Esophagus squamous epithelium (tissue), 5 donors: ENCODE measurements at places on chromosomes 1 and 21.

DNA sequence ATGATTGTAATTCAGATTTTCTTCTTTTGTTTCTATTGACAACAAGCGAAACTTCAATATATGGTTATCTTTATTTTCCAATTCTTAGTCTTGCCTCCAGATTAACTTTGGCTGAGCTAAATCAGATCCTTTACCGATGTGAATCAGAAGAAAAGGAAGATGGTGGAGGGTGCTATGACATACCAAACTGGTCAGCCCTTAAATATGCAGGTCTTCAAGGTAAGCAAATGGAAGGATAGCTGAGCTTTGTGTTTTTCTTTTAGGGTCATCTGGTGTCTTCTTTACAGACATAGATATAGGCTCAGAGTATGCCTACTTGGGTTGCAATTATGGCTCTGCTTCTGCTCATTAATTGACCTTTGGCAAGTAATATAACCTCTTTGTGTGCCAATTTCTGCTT, 37.7 kb downstream of the AGL start:
- no peak for DNase-seq

DNA sequence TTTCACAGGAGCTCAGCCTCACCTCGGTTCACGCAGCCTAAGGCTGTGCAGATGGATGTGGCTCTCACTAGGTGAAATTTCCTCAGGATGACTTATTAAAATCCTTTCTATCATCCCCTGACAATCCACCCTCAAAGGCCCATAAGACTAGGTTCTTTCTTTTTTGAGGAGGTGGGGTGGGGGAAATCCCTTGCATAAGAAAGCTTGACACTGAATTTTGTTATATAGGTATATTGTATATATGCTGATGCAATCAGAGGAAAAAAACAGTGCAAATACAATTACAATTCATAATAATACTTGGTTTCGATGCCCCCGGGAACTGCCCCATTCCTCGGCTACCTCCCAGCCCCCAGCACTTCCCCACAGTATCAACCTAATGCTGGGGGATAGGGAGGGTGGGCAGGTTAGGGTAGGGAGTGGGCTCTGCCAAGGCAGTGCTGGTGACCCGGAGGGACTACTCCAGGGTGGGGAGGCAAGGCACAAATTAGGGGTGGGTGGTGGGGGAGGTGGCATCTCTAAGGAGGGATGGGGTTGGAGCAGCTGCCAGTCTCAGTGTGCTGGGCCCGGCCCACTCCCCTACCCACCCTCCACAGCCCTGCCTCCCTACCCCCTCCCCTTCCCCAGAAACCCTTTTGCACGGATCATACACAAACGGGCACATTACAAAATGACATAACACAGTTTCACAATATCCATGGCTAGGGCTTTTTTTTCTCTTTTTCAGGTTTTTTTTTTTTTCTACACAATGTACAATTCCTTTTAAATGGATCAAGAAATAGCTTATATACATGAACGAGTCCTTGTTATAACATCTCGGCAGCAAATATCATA, 30.9 kb downstream of the SLC27A3 start:
- DNase-seq, result no peak

DNA sequence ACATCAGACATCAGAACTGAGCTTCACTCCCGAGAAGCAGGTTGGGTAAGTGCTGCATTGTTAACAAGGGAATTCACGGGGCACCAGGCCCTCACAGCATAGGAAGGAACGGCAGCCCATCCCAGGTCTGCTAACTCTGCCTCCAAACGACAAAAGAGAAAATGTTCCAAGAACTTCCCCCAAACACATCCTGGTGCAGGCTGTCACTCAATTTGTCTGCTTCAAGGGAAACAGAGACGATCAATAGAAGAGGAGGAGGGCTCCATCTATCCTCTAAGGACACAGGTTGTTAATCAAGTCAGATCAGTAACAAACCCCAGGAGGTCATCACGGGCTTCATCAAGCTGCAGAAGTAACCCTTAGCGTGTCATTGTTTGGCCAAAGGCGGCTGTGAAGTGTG, 3.5 kb upstream of the TSPEAR start:
- DNase-seq, result no peak

- DNase-seq, result no peak
These were observed 163.5 kb downstream of the RYR2 start for GRCh38 chr1:237205400-237206064.

GRCh38 chr1:200992382-200993048, 31.0 kb downstream of the KIF21B start:
- no peak for DNase-seq

DNA sequence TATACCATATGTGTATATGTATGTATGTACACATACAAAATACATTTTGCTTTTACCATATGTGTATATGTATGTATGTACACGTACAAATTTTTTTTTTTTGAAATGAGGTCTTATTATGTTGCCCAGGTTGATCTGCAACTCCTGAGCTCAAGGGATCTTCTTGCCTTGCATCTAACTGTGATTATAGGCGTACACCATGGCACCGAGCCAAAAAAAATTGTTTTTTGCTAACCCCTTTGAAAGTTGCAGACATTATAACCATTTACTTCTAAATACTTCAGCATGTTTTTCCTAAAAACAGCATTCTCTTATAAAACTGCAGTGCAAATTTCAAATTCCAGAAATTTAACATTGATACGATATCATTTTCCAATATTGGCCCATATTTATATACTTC, 147.0 kb downstream of the POU2F1 start:
- no peak for DNase-seq

DNA sequence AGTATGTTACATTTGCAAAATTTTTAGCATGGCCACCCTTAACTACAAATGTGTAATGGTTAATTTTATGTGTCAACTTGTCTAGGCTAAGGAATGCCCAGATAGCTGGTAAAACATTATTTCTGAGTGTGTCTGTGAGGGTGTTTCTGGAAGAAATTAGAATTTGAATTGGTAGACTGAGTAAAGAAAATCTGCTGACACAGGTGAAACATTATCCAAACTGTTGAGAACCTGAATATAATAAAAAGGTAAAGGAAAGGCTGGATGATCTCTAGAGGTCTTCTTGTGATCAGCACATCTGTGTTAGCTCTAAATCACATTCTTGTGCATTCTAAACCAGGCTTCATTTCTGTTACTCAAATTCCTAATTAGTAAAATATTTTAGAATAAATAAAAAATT, 100.8 kb downstream of the UCHL5 start:
- DNase-seq, result no peak

DNA sequence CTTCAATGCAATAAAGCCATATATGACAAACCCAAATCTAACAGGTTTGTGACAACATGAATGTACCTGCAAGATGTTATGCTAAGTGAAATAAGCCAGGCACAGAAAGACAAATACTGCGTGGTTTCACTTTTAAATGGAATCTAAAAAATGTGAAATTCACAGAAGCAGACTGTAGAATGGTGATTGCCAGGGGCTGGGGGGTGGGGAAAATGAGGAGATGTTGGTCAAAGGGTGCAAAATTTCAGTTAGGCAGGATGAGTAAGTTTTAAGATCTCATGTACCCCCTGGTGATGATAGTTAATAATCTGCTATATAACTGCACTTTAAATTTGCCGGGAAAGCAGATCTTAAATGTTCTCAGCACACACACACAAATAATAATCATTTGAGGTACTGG, 160.5 kb downstream of the PTBP2 start:
- no peak for DNase-seq

DNA sequence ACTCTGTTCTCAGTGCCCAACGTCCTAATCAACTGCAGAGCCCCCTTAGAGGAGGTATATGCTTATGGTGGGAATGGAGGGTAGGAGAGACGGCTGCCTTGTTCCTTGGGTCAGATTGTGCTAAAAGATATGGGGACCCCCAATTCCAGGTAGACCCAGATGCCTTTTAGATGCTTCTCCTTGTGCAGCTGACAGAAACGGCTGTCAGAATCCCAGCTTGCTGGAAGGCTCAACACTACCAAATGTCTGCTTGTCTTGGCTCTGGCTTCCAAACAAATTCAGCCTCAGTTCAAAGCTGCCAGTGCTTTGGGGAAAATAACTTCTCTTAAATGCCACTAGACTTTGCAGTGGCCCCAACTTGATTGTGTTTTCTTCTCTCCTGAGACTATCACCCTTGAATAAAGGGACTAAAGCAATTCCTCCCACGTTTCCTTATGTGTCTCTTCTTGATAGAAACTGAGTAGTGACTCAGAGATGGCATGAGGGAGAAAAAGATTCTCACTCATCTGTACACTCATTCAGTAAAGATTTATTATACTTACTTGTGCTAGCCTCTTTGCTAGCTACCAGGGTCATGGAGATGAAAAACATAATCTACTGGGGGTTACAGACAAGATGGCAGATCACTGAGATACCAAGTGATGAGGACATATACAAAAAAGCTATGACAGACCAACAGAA, 3.4 kb upstream of the RNF19B start:
- no peak for DNase-seq

DNA sequence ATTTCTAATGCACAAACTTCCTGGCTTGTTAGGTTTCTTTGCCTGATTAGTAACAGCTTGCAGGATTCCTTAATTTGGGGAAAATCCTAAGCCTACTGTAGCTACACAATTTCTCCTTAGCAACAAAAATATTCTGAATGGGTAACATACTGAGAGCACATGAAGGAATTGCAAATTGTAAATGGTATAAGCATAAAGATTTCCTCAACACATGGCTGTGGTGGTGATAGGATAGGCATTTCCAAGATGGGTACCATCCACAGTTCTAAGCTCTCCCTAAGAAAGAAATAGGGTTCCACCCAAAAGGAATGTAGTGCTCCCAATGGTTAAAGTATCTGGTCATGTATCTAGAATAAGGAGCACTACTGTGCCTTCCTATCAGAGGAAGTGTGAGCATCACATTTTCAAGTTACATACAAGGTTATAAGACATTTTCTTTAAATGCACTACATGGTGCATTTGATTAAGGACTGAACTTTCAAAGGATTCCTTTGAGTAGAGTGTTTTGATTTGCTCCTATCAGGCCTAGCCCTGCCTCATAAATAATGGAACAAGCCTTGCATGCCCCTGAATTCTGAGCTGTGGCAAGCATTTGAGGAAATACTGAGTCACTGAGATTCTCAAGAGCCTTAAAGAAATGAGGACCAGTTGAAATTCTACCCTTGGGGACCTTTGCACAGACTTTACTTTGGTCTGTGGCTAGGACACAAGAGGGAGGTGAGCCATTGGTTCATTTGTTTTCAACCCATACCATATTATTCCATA, 286.4 kb downstream of the PTBP2 start:
- DNase-seq, result no peak

GRCh38 chr1:241275981-241276380, 81.0 kb downstream of the RGS7 start:
- no peak for DNase-seq

DNA sequence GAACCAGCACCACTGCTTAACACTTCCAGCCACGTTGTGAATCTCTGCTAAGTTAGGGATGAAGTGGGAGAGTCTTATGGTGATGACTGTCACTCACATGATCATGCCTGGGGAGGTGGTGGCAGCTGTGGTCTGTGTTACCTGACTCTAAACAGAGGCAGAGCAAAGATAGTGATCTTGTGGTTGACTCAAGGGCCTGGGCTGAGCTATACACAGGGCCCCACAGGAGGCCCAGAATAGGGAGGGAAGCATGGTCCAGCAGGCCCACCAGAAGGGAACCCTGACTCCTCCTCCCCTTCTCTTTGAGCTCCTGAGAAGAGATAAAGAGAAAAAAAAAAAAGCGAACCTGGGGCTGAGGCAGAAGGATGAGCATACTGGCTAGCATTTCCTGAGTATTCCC, 55.0 kb downstream of the PLXNA2 start:
- DNase-seq, result no peak

DNA sequence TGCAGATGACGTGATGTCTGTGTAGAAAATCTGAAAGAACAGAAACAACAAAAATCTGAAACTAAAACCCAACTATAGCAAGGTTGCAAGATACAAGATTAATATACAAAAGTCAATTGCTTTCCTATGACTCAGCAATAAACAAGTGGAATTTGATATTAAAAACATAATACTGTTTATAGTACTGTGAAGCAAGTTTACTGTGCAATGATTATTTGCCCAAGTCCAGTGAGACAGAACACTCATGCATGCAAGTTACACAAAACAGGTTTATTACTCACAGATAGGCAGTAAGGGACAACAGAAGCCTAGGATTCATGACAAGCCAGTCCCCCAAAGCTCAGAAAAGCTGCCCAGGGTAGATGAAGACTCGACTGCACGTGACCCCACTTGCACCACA, 62.4 kb upstream of the RAB4A start:
- no peak for DNase-seq
